ENCODE measurements at places on chromosomes 5 and 9.

DNA sequence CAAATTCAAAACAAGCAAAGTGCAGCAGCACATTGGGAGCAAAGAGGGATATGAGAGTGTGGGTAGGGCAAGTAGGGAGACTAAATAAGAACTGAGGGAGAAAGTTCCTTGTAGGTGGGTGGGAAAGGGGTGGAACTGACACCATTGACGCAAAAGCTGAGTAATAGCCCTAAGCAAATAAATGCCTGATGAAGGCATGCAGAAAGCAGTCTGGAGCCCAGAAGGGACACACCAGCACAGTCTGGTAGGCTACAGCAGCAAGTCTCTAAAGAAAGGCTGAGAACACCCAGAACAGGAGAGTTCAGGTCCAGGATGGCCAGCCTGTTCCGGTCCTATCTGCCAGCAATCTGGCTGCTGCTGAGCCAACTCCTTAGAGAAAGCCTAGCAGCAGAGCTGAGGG, at the start of gene INSL4:
INSL4 (plus strand) TSS at position 208 of the 400 bp plus-strand sequence; CDS start at position 313, 105 bp downstream.
- DNase-seq, result no peak

DNA sequence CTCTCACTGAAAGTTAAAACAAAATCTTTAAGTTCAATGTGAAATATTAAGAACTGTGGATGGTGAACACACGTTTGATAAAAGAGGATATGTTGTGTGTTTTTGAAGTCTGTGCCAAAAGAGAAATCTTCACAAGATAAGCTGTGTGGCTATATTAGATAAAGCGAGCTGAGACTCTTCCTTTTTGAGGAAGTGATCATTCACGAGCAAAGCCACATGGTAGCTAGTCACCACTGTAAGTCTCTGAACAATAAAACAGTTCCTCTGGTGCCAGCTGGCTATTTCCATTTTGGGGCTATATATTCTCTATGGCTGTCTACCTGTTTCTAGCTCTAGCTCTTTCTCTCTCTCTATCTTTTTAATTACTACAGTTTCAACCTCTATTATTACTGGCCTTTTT, 1849.2 kb upstream of the C9orf72 start:
- DNase-seq, result no peak

DNA sequence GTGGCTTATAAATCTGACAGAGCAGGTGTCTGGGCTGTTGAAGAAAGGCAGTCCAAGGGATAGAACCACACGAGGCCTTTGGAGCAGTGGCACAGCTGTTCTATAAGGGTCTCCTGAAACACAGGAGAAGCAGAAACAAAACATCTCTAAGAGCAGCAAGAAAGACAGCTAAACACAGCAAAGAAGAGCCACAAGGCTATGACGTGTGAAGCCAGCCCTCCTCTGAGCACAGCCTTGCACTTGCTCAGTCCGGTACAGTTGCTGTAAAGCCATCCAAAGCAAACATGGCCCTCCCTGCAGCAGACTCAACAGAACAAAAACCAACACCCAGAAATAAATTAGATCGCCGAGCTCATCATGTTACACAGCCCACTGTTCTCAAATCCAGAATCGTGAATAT, 2.6 kb upstream of the GZMK start:
- DNase-seq, result no peak

GRCh38 chr5:4881366-4882002, 258.6 kb upstream of the ADAMTS16 start:
- no peak for DNase-seq

DNA sequence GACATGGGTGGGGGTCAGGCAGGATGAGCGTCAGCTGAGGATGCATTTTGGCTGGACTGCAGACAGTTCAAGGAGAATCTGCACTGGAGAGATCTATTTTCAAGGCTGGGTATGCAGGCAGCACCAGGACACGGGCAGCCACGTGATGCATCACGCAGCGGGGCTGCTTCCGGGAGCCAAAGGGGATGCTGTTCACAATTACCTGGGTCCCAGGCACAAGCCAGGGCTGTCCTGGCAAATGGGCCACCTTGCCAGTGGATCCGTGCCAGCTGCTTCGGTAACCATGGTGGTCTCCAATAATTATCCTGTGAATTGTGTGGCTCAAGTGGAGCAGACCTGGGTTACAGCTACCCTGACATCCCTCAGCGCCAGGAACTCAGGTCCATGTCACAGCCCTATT, 17.5 kb downstream of the DBH start:
- no peak for DNase-seq

GRCh38 chr9:107226421-107226820, 56.7 kb upstream of the RAD23B start:
- DNase-seq, result no peak

- peak; percentile 21 for DNase-seq
Measured at GRCh38 chr9:89606624-89607311, 2.0 kb downstream of the GADD45G start.

- DNase-seq, result no peak
Measured at GRCh38 chr5:146825033-146825432, 53.5 kb downstream of the PPP2R2B start.

GRCh38 chr9:136937186-136938001, 7.1 kb downstream of the FBXW5 start:
- no peak for DNase-seq

DNA sequence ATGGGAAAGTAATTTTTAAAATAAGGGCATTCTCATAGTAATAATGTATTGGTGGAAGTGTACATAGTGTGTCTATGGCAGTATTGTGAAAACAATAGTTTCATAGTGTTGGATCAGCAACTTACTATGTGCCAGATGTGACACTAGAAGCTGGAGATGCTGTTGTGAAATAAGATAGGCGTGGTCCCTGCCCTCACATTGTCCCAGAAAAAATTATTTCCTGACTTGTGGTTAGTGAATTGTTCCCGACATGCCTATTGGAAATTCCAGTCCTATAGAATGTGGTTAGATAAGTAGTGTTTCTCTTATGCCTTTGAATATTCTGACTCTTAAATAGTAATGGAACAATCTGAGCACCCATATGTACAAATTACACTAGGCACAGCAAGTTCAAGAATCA, 55.3 kb upstream of the MTAP start:
- no peak for DNase-seq

DNA sequence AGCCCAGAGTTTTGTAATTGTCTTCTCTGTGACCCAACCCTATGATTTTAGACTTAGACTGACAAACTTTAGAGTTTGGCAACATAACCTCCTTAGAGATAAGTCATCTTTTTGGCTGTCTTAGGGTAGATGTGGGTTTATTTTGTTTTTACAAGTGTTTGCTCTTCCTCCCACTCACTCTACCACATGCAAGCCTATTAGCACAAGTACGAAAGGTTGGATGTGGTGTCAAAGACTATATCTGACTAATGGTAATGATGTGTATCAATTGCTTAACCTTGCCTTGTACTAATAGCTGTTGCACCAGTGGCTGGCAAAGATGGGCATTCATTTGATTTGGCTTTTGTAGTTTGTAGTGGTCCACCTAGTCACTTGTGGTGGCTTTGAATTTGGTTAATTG, 46.5 kb downstream of the SLC25A46 start:
- DNase-seq, result no peak

- no peak for DNase-seq
Measured at GRCh38 chr9:137316012-137316981, 14.2 kb upstream of the NRARP start.

DNA sequence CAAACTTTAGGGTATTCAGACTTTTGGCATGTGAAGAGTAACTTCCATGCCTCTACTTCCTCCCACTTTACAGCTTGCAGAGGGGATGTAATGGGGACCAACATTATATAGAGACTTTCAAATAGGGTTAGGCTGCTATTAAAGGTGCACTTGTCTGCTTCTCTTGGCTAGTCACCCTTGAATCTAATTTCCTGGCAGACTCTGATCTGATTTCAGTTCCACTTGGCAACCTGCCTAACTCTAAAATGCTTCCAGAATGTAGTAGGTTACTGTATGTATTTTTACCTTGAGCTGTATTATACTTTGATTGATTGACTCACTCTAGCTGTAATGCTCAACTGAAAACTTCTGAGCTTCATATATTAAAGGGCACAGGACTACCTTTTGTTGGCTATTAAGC, 693.4 kb downstream of the KCTD16 start:
- no peak for DNase-seq

DNA sequence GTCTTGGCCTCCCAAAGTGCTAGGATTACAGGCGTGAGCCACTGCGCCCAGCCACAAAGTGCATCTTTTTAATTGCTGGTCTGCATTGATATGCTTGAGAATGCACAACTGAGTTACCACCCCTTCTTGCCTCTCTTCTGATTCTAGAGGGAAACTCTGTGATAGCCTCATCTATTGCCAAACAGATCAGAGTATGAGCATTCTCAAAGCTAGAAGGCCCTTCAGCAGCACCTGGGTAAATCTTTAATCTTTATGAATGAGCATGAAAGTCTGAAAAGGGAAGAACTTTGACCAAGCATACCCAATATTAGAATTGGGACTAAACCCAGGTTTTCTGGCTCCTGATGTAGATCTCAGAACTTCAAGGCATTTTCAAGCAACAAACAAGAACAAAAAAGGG, 298.3 kb upstream of the TNC start:
- DNase-seq, result no peak

DNA sequence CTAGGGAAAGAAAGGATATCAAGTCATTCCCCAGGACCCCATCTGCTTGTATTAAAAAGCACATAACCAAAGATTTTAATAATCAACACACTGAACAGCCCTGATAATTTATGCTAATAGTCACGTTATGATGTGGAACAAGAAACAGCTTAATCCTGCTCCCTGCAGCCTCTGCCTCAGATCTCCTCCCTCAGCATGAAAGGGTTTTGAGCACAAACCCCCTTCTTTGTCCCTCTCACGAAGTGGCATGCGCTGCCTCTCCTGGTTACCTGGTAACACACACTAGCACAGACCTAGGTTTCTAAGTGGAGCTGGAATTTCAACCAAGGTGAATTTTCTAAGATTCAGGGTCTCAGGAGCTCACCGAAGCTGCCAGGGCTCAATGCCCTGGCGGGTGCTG, 5.1 kb downstream of the IGFBPL1 start:
- DNase-seq, result no peak

GRCh38 chr9:104974053-104974962, 46.4 kb upstream of the ABCA1 start:
- DNase-seq, result no peak

DNA sequence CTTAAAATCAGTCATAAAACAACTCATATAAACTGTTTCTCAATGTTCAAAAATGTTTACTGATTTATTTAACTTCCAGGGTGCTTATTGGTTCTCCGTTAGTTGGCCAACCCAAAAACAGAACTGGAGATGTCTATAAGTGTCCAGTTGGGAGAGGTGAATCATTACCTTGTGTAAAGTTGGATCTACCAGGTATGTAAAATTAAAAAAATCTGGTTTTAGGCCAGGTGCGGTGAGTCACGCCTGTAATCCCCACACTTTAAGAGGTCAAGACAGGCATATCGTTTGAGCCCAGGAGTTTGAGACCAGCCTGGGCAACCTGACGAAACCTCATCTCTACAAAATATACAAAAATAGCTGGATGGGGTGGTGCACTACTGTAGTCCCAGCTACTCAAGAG, 73.7 kb downstream of the ITGA1 start:
- DNase-seq, result no peak

GRCh38 chr9:21715408-21715807, 87.0 kb upstream of the MTAP start:
- DNase-seq, result no peak

DNA sequence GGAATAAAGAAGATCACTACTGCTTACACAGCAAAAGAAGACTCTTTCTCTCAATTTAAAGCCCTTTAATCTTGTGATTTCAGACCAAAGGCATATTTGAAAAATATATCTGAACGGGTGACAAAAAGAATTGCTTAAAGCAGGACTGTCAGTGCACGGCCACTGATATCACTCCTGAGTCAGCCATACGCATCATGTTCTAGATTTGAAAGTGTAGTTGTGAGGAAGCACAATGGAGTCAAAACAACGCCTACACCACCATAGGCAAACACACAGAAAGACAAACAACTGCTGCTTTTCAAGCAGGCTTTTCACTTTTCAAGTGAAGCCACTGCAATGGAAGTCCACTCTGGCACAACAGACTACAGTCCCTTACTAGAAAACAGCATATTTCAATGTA, 141.7 kb downstream of the AUH start:
- no peak for DNase-seq

DNA sequence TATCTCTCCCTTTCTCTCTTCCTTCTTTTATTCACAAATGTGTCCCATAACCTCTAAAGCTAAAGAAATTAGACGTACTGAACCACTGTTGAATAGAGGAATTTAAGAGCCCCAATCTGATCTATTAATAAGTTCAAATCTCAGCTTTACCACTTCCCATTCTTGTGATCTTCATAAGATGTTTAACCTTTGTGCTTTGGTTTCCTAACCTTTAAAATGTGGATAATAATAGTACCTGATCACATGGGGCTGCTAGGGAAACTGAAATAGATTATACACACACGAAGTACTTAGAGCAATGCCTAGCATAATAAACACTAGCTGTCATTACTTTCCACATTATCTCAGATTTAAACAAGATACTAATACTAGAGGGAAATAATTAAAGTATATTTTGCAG, 324.3 kb upstream of the SEMA6A start:
- no peak for DNase-seq
